ENCODE measurements at places on chromosomes 2 and 18.
A peak's percentile ranks its signal among the peaks of the same experiment; 100 is the strongest.

GRCh38 chr18:61851940-61852451 lies 40.8 kb downstream of the RNF152 start:
- DNase-seq = no peak

DNA sequence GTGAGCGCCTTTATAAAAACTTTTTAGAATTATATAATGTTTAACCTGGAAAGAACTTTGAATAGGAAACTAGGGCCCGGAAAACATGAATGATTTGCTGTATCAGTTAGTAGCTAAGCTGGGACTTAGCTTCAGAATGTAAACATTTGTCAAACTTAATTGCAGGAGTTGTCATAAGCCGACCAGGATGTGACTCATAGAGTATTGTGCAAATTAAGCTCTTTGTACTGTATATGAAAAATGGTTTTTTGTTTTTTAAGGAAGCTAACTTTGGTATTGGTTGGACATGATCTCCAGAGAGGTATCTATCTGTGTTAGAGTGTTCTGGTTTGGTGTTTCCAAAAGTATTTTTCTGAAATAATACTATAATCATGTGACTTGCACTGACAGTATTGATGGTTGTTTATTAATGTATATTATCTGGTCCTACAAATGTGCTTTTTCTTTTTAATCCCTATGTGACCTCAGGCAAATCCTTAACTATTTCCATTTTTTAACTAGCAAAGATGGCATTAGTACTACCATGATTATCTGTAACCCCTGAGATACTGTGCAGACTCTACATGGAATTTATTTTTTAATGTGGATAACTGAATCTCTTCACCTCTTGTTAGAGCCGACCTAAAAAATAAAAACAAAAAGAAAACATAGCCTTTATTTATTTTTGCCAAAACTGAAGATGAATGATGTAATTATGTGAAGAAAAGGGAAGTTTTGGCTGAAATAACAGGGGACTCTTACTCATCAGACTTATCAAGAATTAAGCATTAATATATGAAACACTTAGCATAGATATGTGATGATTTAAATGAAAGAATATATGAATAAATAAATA lies 11.7 kb downstream of the YIPF4 start:
- no peak for DNase-seq

DNA sequence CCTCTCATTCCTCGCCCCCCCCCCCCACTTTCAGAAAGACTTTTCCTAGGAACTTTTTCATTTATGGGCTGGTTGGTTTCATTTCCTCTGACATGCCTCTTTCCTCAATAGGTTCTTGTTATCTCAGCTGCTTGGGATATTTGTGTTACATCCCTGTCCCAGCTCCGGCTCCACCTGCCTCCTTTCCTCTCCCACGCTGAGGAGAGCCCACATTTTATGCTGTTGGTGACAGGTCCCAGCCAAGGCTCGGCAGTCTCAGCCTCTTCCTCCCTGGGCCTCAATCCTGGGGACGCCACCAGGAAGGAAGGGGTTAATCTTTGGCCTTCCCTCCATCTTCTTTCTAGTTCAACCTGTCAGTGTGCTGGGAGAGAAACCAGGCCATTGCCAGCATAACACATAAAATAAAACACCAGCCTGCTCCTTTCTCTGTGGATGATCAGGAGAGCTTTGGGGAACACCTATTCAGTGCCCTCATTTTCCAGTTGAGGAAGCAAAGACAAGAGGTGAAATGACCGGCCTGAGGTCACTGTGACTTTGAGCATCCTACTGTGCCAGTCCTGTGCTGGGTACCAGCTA lies 216.9 kb upstream of the TNP1 start:
- DNase-seq = peak; percentile 75

GRCh38 chr2:3952866-3953516 lies 249.6 kb downstream of the DCDC2C start:
- DNase-seq = no peak

GRCh38 chr18:79609841-79610281 lies 69.7 kb upstream of the CTDP1 start:
- DNase-seq = no peak
